ENCODE measurements at places on chromosomes 4 and X. TPM values are rescaled to one million over a fixed set of nuclear protein-coding genes. Genes with fewer than 3 reads are reported as not detected.

GRCh38 chr4:56641494-56642051, 39.5 kb downstream of the HOPX start:
- no peak for DNase-seq

DNA sequence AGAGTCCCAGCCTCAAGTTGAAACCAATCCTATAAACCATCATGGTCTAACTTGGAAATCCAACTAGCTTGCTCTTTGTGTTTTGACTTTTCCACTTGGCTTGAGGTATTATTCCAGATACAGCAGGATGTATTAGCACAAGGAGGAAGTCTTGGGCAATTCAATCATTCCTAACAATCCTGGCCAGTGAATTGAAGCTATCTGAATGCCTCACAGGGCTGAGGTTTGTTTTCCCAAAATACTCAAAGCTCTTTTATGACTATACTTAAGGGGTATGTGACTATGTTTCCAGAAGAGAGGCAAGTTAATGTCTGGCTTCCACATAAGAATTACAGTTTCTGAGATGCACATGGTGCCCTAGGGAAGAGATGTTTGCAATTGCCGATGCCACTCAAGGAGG, 66.8 kb upstream of the SH3RF1 start:
- no peak for DNase-seq

GRCh38 chrX:2516623-2517022, 15.8 kb upstream of the DHRSX start:
- no peak for DNase-seq

DNA sequence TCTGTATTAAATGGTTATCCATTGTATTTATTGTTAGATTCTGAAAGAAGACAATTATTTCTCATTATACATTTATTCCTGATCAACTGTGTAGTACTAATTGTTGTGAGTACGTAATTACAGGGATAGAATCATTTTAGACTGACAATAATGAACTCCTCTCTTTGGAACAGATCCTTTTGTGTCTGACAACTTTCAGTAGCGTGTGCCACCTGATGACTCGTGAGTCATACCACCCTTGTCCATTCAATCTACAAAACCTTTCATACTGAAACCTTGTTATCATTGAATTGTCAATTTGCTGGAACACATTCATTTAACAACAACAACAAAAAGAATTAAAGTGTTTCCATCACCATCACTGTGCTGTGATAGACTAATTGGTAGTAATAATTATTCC, 602.7 kb upstream of the PCDH7 start:
- DNase-seq, result no peak

DNA sequence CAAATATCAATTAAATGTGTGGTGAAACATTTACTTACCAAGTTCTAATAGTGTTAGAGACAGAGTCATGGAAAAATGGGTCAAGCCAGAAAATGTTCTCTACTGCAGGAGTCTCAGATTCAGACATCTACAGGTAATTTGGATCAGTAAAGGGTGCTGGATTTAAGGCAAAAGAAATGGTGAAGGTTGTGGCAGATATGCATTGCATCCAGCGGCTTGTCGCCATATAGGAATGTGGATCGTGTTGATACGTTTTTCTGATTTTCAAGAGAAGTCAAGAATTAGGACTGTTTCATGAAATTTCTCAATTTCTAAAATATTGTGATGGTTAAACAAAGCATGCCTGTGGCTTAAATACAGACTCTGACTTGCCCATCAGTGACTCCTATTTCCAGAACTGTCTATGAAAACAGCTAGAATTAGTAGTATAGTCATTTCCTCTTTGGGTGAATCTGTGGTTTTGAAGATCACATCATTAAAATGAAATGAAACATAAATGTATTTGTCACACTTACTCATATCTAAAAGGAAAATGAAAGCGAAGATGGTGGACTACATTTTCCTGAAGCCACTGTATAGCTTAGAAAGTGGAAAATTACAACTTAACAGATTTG, 110.1 kb upstream of the VEGFC start:
- no peak for DNase-seq

DNA sequence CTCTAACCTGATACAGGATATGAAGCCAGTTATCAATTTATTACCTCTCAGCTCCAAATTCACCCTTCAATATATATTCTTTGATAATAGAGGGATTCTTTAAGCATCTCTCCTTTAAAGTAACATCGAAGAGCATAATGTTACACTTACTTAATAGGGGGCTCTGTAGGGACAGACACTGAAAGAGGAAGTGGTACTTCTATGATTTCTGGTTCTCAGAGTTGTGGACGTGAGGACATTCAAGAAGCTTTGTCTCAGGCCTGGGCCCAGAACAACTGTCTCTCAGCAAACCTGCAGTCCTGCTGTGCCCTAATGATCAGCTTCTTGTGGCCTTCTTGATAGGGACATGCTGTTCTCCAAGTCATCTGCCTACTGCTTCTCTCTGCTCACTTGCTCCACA, 4.2 kb upstream of the ZXDB start:
- DNase-seq, result no peak

DNA sequence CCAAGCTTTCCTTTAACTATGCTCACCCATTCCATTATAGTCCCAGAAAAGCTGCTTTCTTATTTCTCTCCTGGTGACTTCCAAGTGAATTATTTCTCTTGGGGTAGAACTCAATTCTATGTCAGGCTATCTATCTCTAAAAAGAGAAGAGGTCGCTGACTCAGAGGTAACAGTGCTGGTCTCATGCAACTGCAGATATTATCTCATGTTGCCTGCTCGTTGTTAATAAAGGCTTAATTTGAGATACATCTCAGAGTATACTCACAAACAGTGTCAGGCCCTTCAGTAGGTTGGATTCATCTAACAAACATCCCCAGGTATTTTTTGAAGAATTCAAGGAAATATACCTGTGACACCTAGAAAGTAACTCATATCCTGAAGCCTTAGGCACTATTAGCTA, 2.7 kb downstream of the TMEM154 start:
- DNase-seq, result no peak

DNA sequence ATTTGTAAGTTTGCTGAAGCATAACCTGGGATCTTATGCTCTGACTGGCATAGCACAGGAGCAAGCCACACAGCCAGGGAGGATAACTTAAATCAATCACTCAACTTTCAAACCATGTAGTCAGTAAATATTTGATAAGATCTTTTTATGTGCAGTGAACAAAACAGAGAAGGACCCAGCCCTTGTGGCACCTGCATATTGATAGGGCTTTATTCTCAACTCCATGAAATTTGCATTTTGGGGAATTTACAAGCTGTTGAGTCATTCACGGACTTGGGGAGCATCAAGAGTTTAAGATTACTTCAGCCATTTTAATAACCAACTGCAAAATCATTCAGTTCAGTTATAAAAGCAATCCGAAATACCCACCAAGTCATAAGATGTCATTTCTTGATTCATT, 122.6 kb downstream of the COMMD8 start:
- no peak for DNase-seq

DNA sequence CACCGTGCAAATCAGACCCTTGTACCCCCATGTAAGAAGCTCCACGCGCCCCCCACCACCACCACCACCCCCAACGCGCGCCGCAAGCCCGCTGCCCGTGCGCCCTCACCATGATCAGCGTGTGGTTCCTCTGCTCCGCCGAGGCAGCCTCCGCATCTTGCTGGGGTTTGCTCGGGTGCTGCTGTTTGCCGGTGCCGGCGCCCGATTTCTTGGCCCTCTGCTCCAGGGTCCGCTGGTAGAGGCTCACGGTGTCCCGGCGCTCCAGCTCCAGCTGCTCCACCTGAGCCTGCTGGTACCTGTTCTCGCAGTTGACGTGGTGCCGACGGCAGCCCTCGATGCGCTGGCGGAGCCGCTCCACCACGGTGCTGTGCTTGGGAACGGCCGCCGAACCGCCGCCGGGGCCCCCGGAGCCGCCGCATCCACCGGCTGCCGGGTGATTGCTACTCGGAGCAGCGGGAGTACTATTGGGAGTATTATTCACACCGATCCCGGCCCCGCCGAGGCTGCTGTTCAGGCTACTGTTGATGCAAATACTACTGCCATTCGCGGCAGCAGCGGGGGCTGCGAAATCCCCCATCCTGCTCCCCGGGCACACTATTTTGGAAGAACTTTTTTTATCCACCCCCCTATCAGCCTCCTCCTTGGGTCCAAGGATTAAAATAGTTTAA, 1.1 kb downstream of the MAML3 start:
- peak; percentile 60 for DNase-seq

GRCh38 chr4:52869656-52870055, 7.5 kb downstream of the RASL11B start:
- no peak for DNase-seq

DNA sequence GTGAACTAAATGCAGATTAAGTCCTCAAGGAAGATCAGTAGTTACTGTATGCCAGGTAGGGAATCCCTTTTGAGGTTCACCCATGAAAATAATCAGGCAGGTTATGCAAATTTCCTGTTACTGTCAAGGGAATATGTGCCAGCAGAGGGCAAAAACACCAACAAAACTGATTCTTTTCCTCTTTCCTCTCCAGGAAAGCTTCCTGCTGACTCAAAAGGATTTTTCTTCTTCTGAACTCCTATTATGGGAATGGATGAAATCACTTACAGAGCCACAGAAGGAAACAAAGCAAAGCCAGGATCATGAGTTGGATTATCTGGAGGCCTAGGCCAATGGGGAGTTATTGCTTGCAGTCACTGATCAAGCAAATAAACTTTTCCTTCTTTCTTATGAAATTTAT, 49.7 kb downstream of the TMPRSS11F start:
- DNase-seq, result peak; percentile 37

DNA sequence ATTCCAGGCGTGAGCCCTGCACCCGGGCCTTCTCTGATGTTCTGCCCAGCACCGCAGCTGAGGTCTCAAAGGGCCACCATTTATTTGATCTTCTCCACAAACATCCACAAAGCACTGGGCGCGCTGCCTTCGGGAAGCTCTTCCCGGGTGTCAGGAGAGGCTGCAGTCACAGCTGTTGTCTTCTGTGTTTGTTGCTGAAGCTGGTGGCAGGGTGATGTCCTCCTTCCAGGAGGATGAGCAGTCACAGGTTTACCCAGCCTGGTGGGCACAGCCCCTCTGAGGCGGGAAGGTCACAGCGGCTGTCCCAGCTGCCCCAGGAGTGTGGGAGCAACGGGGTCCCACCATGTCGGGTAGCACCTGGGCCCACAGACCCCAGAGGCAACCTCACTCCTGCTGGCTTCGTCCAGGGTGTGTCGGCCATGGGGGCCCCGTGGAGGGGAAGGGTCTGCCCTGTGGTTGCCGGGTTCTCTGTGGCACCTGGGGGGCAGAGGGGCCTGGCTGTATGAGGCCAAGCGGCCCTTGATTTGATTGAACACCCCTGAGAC, 27.6 kb downstream of the FGFRL1 start:
- DNase-seq, result no peak

- no peak for DNase-seq
Observed at GRCh38 chr4:126532527-126532926, 1100.2 kb upstream of the INTU start.

- DNase-seq, result no peak
Observed at GRCh38 chr4:187064033-187064432, 340.4 kb upstream of the FAT1 start.

GRCh38 chr4:73223258-73223650, 35.3 kb downstream of the ANKRD17 start:
- DNase-seq, result no peak

- no peak for DNase-seq
Observed at GRCh38 chrX:56782352-56782751, 53.3 kb downstream of the NBDY start.

GRCh38 chr4:18513861-18514260, 492.3 kb upstream of the LCORL start:
- DNase-seq, result no peak

The RBMXL3 gene
- not detected for polyA plus RNA-seq

The SULT1E1 gene
- not detected for polyA plus RNA-seq

The ITM2A gene
- 52.8 TPM for polyA plus RNA-seq

The NLGN3 gene
- polyA plus RNA-seq, result 4.5 TPM

The DRD5 gene
- 0.08 TPM for polyA plus RNA-seq

The CT45A1 gene
- not detected for polyA plus RNA-seq

The MAGEE2 gene
- 0.35 TPM for polyA plus RNA-seq

The TNIP3 gene
- 0.45 TPM for polyA plus RNA-seq

The ADGRG4 gene
- not detected for polyA plus RNA-seq

The KCNE5 gene
- polyA plus RNA-seq, result 4.1 TPM
